ENCODE measurements at places on chromosomes 2 and 18. TPM values are rescaled to one million over a fixed set of nuclear protein-coding genes. Genes with fewer than 3 reads are reported as not detected.

- DNase-seq: no peak
Measured at GRCh38 chr2:3563521-3563976, 5.4 kb upstream of the RNASEH1 start.

The ST8SIA5 gene
- under 0.01 TPM for total RNA-seq

DNA sequence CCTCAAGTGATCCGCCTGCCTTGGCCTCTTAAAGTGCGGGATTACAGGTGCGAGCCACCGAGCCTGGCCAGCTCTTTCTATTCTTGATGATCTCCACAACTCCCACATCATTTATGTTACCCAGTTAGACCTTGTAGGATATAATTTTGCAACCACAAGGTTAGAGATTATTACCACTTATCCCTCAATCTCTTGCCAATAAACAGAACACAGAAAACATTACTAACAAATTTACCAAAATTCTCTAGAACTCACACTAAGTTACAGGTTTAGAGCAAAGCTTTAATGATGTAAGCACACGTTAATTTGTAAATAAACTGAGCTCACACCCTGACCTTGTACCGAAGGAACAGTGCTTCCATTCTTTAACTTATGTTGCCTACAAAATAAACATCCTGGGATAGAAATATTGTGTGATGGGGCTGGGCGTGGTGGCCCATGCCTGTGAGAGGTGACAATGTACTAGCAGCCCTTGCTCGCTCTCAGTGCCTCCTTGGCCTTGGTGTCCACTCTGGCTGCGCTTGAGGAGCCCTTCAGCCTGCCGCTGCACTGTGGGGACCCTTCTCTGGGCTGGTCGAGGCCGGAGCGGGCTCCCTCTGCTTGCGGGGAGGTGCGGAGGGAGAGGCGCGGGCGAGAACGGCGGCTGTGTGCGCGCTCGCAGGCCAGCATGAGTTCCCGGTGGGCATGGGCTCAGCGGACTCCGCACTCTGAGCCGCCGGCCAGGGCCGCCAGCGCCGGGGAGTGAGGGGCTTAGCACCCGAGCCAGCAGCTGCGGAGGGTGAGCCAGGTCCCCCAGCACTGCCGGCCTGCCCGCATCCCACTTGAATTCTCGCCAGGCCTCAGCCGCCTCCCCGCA lies 42.1 kb upstream of the ITSN2 start:
- no peak for DNase-seq

DNA sequence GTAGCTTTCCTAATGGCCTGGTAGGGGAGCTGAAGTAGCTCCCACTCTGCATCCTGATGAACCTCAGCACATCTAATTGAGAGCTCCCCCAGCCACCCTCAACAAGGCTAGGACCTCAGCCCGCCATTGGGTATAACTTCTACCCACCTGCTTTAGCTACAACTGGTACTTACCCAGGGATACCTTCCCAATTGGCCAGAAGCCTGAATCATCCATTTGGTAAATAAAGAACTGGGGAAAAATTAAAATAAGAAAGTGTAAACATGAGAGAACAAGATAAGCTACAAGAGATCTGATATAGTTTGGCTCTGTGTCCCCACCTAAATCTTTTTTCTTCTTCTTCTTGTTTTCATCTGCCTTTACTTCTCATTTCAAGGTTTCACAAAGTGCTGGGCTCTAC lies 372.0 kb downstream of the CMPK2 start:
- DNase-seq: no peak

- peak; percentile 83 for DNase-seq
Measured at GRCh38 chr2:205695460-205695991, 13.2 kb downstream of the NRP2 start.

DNA sequence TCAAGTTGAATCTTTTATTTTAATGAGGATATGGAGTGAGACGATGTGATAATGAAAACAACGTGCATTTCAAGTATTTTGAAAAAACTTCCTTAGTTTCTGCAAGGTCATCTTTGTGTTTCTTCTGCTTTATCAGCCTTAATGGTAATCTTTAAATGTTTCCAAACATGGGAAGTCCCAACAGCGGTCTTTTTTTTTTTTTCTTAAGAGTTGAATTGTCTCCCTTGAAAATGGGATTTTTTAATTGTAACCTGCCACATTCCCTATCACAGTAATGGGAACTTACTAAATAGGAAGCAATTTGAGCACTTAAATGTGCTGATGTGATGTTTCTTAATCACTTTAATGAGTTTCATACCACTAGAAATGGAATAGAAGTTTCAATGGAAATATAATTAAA lies 45.8 kb downstream of the ATIC start:
- DNase-seq: no peak

DNA sequence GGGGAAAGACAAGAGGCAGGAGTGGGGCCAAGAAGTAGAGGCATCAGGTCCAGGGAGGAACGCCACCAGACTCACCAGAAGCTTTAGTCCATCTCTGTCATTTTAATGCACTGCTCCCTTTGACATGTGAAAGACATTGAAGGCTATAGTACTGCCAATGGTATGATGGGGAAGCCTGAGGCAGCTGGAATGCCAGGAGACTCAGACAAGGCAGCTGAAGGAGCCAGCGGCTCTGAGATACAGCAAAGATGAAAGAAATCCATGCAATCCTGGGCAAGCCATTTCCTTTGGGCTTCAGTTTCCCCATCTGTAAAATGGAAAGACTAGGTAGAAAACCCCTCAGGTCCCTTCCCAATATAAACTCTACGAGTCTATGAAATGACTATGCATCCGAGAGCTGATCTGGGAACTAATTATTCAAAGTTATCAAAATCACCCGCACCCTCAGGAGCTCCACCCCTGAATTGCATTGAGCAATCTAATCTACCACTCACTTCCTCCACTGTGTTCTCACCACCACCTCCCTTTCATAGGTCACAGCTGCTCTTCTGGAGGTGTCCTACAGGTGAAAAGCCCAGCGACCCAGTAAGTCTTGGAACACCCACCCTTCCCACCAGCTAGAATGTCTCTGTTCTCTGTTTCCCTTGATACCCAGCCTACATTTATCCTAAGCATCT lies 3.1 kb downstream of the CXCR2 start:
- DNase-seq: no peak

The AQP4 gene
- total RNA-seq: not detected

The G6PC2 gene
- not detected for total RNA-seq

GRCh38 chr2:135965756-135966155 lies 19.7 kb downstream of the DARS1 start:
- DNase-seq: no peak

GRCh38 chr2:58939388-58939787 lies 698.3 kb upstream of the FANCL start:
- peak; percentile 91 for DNase-seq

DNA sequence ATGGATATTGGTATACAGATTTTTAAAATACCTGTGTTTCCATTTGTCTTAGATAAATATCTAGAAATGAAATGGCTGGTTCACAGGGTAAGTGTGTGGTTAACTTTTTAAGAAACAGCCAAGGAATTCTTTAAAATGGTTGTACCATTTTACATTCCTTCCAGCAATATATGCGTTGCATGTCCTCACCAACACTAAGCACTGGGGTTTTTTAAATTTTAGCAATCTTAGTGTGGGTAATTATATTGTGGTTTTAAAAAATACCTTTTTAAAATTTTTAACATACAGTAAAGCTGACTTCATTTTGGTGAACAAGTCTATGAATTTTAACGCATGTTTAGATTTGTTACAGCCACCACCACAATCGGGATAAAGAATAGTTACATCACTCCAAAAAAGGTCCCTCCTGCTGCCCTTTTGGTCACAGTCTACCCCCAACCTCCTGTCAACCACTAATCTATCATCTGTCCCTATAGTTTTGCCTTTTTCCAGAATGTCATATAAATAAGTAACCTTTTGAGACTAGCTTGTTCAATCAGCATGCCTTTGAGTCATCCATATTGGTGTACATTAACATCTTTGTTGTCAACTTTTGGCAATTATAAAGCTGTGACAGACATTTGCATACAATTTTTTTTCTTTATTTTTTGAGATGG lies 128.1 kb upstream of the MSTN start:
- no peak for DNase-seq

GRCh38 chr18:36849288-36850006 lies 20.5 kb downstream of the KIAA1328 start:
- DNase-seq: peak; percentile 18

DNA sequence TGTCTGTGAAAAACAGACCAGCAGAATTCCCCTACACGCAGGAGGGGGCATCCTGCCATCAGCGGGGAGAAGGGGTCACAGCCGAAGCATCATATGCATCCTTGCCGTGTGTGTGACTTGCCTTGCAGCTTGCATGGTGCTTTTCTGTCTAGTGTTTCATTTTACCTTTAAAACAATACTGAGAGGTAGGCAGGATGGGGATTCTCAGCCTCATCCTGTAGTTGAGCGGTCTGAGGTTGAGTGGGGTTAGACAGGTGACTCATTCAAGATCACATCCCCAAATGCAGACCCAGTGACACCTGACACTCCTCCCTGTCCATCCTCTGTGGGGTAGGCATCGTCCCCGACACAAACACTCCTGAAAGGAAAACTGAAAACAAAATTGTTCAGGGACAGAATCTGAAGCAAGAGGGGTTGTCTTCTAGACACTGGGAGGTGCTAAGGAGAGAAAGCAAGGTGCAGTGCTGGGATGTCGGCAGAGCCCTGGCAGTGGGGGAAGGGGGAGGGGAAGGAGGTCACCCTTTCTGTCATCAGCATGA lies 7.9 kb downstream of the ARL4C start:
- DNase-seq: no peak

DNA sequence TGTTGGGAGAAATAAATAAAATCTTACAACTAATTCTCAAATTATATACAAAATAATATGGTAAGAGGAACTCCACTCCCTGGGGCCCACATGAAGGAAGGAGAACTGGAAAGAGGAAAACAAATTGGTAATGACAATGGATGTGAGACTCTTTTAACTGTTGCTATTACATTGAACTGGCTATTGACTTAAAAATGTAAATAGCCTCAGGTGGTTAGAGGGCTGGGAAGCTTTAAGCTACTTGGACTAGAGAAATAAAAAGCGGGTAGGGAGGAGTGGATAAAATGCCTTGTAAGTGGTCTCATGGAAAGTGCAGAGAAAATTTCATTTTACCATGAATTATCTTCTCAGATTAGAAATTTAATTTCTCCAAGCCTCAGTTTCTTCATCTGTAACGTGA lies 64.1 kb downstream of the KCNJ3 start:
- no peak for DNase-seq

GRCh38 chr2:216214768-216215167 lies 105.6 kb downstream of the XRCC5 start:
- no peak for DNase-seq

- no peak for DNase-seq
Measured at GRCh38 chr2:46656640-46657039, 177.3 kb downstream of the TMEM247 start.

- DNase-seq: peak; percentile 32
Measured at GRCh38 chr18:47953471-47953931, 23.0 kb upstream of the SMAD2 start.

DNA sequence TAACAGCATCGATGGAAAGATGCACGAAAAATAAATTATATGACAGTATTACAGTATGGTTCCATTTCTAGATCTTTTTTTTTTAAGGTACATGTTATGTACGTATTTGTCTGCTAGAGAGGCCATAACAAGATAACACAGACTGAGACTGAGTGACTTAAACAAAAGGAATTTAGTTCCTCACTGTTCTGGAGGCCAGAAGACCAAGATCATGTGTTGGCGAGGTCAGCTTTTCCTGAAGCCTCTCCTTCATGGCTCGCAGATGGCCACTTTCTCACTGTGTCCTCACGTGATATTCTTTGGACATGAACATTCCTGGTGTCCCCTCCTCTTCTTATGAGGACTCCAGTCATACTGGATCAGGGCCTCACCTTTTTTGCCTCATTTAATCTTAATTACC lies 177.4 kb downstream of the CAPN13 start:
- DNase-seq: peak; percentile 45

- no peak for DNase-seq
Measured at GRCh38 chr18:5413447-5413846, 117.9 kb upstream of the ZBTB14 start.

DNA sequence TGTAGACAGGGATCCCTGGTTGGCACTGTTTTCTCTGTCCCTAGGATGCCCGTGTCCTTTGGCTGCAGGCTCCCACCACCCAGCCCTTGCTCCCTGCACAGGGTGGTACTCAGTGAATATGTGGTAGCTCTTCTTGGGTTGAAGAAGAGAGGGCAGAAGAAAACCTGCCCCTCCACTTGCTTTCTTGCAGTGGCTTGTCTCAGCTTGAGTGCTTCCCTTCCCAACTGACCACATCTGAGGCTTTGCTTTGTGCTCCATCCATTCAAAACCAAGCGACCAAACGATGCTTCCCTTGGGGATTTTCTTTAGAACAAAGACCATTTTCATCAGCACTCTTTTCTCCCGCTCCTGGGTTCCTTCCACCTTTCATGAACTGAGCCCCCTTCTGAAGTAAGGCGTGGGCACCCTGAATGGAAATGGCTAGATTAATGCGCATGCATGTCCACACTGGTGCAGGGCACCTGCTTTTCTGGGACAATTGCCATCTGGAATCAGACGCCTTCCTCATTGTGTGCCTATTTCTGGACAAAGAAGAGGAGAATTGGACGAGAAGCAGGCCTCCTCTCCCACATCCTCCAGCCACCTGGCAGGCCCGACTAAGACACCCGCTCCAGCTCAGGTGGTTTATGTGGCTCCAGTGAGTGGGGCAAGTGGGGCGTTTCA lies 59.1 kb downstream of the ARL4C start:
- no peak for DNase-seq

- peak; percentile 28 for DNase-seq
Measured at GRCh38 chr2:137980459-137980858, 16.2 kb downstream of the HNMT start.

DNA sequence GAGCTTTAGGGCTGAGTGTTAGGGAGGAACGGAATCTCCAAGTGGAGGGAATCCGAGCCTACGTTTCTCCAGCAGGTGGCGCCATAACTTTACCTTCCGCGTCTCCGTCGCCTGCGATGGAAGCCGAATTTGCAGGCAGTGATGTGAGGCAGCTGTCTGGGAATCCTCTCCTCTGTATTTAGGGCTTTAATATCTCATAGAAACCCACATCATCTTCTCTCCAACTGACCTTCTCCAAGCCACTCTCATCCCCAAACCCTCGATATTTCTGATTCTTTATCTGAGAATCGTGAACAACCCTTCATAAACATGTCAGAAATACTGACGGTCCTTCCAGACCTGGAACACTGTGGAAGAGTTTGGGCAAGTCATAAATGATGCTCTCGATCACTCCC lies 27.5 kb downstream of the SIX2 start:
- peak; percentile 74 for DNase-seq

DNA sequence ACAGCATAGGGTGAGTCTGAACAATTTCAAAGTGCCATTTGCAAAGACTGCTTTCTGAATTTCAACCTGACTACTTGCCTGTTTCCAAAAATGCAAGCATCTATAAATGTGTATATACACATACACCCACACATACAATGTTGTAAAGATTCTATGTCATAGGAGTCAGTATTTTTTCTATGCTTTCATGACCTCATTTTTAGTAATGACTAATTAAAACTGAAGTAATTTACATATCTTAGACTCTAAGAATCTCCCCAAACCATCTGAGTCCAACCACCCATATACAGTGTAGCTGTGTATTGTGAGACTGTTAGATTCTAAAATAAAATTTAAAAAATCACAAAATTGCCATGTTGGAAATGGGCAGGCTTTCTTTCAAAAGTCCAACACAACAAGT lies 162.0 kb upstream of the STK17B start:
- DNase-seq: no peak
